BJ (cell line): ENCODE measurements at places on chromosomes 11 and 22.
A peak's percentile ranks its signal among the peaks of the same experiment; 100 is the strongest.

GRCh38 chr11:14042686-14043465, 80.4 kb downstream of the SPON1 start:
- DNase-seq, result no peak

GRCh38 chr22:39306456-39307361, 12.7 kb downstream of the RPL3 start:
- no peak for DNase-seq

DNA sequence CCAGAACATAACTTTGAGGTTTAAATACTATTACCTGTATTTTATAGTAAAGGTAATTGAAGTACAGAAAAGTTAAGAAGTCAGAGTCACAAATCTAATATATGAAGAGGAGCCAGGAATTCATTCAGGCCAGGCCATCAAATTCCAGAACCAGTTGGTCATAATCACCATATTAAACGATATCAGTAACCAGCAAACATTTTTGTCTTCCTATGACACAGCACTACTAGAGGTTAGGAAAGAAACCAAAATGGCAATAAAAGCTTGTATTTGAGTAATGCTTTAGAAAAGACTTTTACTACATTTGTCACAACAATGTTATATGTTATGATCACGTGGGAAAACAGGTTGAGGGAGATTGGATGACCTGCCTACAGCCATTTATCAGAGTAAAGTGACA, 62.2 kb downstream of the DKK3 start:
- peak; percentile 59 for DNase-seq

GRCh38 chr22:50542416-50542927, 3.2 kb upstream of the KLHDC7B start:
- DNase-seq, result no peak

DNA sequence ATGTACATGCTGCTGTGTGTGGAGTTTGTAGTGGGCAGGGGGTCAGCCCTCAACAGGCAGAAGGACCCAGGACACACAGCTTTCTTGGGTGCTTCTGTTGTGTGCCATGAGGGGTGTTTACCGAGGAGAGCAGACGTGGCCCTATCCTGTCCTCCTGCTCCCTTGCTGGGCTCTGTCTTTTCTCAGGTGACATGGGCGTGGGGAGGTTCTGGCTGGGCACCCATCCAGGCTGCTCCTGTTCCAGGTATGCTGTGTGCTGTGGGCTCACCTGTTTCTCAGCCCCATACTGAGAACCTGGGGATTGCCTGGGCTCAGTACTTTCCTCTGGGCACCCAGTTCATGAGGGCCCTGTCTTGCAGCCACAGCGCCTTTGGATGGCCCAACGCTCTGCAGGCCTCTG, 23.3 kb downstream of the MICALL1 start:
- DNase-seq, result no peak

GRCh38 chr11:96012086-96012824, 88.3 kb upstream of the MTMR2 start:
- no peak for DNase-seq

DNA sequence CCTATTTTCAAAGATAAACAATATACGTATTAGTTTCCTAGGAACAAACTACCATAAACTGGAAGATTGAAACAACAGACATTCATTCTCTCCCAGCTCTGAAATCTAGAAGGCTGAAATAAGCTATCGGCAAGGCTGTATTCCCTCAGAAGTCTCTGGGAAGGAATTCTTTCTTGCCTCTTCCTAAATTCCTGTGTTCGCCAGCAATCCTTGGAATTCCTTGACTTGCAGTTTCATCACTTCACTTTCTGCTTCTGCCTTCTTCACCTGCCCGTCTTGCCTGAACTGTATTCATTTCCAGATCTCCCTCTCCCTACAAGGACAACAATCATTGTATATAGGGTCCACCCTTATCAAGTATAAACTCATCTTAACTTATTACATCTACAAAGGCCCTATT, 17.7 kb upstream of the PRDM10 start:
- no peak for DNase-seq

DNA sequence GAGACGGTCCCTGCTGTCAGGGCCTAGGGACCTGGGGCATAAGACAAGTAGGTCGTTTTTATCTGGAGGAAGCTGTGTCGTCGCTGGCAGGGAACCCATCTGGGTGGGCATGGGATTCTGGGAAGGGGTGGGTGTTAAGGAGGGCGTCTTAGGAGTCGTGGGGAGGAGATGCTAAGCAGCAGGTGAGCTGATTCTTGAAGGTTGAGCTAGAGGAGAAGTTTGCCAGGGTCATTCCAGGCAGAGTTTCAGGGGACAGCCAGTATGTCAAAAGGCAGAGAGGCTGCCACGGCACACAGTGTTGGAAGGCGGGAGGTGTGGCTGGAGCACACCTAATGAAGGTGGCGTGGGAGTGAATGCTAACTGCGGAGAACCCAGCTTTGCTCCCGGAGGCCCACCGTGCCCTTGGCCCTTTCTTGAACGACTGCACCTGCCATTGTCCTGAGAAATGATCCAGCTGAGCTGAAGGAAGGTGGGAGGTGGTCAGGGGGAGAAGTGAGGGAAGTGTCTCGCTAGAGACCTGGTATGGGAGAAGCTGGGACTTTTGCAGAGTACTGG, 1.3 kb downstream of the FAM118A start:
- no peak for DNase-seq

GRCh38 chr11:46846510-46846830, 390 bp upstream of the CKAP5 start:
- DNase-seq, result no peak

- DNase-seq, result no peak
Measured at GRCh38 chr11:84420271-84420670, 1134.1 kb upstream of the CCDC90B start.
